ENCODE measurements at places on chromosomes 11 and 22.

- DNase-seq: no peak
These were observed 30.9 kb downstream of the LMO2 start for GRCh38 chr11:33860926-33861325.

DNA sequence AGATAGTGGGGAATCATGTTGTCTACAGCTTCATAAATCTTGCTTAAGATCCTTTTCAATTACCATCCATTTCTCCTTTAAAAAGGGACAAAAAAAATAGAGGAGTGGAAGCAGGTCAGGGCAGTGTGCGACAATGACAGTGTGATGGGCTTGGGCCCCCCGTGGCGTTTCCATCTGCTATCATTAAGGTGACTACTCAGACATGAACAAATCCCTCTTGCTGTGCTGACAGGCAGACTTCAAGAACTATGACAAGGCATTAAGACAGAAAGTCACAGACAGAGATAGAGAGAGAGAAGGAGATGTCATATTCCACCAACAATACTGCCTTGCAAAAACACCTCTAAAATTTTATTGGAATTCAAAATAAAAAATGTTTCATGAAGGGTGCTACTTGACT is 263.2 kb downstream of the DCDC1 start:
- DNase-seq: no peak

- no peak for DNase-seq
These were observed 6.8 kb downstream of the FUT4 start for GRCh38 chr11:94550513-94550912.

DNA sequence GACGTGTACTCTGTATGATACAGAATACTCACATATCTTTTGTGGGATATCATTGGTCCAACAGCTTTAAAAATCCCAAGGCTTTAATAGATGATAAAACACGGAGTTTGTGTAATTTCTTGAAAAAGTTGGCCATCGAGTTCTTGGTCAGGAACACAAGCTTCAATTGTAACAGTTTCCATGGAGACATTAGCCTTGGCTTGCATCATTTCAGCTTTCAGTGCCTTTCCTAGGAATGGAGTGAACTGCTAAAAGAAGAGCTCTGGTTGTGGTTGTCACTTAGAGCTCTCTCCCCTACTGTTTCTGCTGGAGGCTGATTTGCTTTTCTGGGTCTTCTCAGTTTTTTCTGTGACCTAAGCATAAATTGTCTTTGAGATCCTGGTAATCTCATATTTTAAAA is 14.2 kb downstream of the BMAL1 start:
- DNase-seq: no peak

- no peak for DNase-seq
These were observed 48.7 kb downstream of the KCNQ1OT1 start for GRCh38 chr11:2651054-2651617.
